Activated CD4-positive, CD25-positive, alpha-beta regulatory T cell (primary cell): ENCODE measurements at places on chromosomes 11 and 22.

GRCh38 chr11:117544130-117544800 lies 216.6 kb downstream of the CEP164 start:
- DNase-seq = no peak

DNA sequence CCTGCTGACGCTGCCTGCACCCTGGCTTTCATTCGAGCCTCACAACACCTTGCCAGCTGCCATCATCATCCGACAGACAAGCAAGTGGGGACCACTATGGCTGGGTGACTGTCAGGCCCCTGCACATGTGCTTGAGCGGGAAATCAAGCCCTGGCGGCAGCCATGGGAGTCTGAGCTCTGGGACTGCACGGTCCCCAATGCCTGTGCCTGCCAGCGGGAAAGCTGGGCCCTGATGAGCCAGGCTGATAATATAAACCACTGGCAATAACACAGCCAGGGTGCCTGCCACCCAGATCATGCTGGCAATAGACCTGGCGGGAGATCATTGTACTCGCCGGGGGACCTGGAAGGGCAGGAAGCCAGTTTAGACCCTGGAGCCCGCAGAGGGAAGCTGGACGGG lies 2.5 kb downstream of the FGF3 start:
- no peak for DNase-seq

- no peak for DNase-seq
Observed at GRCh38 chr11:114764563-114764962, 86.2 kb downstream of the NXPE2 start.

DNA sequence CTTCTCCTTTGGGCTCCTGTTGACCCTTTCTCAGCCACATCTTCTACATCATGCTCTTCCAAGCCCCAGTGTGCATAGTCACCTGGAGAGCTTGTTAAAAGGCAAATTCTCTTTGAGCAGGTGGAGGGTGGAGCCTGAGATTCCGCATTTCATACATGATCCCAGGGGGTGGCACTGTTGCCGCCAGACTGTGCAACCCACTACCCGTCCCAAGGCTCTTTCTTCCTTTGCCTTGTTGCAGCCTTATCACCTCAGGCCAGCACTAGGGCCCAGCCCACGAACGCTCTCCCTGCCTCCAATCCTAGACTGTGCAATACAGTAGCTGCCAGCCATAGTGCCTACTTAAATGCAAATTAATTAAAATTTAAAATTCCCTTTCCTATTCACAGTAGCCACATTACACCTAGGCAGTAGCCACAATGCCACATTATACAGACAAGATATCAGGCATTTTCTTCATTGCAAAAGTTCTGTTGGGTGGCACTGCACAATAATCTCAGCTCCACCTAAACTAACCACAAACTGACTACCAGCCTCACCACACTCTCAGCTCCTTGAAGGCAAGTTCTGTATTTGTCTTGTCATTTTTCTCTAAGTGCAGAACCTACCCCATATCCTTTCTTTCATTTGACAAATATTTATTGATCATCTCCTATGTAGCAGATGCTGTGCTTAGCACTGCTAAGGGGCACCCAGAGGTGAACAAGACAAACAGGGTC lies 4.6 kb upstream of the KCNJ5 start:
- no peak for DNase-seq

DNA sequence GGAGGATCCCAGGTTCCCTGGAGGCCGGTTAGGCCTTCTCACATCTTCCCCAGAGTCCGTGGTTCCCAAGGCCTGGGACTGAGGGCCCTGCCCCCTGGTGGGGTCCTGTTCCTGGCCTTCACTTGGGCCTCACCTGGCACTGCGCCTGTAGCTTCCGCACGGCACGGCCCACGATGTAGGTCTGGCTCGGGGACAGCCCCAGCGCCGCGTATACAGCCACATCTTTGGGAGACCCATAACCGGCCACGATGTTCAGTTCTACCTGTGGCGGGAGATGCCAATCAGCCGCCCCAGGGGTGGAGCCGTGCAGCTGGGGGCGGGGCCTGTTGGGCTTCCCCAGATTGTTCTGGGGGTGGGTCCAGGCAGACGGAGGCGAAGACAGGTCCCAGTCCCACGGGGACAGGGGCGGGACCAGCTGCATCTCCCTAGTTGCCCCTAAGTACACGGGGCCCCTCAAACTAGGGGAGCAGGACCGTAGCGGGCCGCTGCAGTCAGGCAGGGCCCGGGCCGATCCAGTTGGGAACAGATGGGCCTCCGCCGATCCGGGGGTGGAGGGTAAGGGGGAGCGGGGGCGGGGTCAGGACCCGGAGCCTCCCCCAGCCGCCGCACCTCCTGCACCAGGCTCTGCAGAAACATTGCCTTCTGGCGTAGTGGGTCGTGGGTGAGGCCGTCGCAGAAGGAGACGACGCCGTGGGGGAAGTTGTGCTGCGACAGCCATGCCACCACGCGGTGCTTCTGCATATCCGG lies 10.1 kb downstream of the AIP start:
- no peak for DNase-seq

DNA sequence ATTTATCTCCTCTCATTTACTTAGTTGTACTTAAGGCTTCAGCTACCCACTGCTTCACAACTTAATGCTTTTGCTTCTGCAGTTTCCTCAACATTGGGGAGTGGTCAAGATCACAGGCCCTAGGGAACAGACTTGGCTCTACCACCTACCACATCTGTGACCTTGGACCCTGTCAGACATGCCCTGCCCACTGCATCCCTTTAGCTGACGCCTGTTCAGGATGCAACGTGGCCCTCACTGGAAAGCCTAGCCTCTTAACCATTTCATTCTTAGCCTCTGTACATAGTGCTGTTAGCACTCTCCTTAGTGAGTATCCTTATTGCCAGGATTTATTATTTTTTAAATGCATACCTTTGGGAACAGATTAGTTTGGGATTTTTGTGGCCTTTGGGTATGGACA lies 34.4 kb downstream of the TNRC6B start:
- DNase-seq = no peak

GRCh38 chr22:29152045-29152953 lies 53.4 kb upstream of the EMID1 start:
- DNase-seq = no peak

DNA sequence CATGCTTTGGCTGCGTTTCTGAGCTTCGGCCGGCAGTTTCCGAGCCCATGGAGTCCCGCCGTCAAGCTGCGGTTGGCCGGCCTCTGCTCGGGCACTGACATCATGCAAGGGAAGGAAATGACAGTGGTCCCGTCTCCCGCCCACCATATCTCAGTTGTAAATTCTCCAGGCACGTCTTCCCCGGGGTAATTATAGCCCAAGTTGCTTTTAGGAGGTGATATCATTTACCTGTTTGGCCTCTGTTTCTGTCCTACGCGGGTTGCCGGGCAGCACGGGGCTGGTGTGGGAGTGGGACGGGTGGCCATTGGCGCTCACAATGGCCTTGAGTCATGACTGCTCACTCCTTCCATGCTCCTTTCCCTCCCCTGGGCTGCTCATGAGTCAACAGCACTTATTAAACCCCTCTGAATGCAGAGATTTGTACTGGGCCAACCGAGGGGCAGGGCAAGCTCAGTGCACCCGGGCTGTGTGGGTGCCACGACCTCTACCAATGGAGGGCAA lies 4.2 kb upstream of the ANO1 start:
- DNase-seq = no peak

- DNase-seq = peak; percentile 42
Observed at GRCh38 chr11:121464352-121464946, 11.7 kb upstream of the SORL1-AS1 start.

- DNase-seq = no peak
Observed at GRCh38 chr11:96074551-96075310, 150.8 kb upstream of the MTMR2 start.

GRCh38 chr11:76339221-76339620 lies 41.7 kb downstream of the THAP12 start:
- DNase-seq = no peak

GRCh38 chr11:2930704-2931419 lies 1.6 kb upstream of the PHLDA2 start:
- DNase-seq = no peak

GRCh38 chr22:29530716-29531115 lies 22.8 kb downstream of the THOC5 start:
- no peak for DNase-seq

- DNase-seq = no peak
Observed at GRCh38 chr11:57541169-57541568, 3.8 kb downstream of the SMTNL1 start.

- no peak for DNase-seq
Observed at GRCh38 chr22:19722178-19722981, 959 bp upstream of the GP1BB start.

DNA sequence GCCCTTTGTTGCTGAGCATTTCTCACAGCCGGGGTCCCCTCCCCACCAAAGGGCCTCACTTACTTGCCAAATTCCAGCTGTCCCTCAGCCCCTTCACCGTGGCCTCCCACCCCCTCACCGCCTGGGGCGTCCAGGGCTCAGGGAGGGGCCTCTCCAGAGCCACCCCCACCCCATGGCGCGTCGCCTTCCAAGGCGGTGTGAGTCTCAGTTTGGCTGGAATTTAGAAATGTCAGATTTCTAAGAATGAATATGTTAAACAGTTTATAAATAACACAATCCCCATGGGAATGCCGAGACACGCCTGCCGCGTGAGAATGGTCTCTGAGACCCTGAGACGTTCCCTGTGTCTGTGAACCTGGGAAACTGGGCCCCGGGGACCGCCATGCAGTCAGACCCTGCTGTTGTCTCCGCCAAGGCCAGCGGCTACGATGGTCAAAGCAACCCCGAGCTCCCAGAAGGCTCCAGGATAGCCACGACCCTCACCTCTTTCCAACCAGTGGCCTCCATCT lies 28.9 kb downstream of the CELSR1 start:
- DNase-seq = no peak

- DNase-seq = no peak
Observed at GRCh38 chr11:75150879-75151278, at the start of gene SLCO2B1. Gene SLCO2B1 (plus strand): TSS chr11:75151107. CDS start chr11:75151382, 275 bp downstream.

- no peak for DNase-seq
Observed at GRCh38 chr11:368414-369335, 624 bp upstream of the B4GALNT4 start.

- no peak for DNase-seq
Observed at GRCh38 chr22:50247748-50248147, 2.9 kb upstream of the TUBGCP6 start.

DNA sequence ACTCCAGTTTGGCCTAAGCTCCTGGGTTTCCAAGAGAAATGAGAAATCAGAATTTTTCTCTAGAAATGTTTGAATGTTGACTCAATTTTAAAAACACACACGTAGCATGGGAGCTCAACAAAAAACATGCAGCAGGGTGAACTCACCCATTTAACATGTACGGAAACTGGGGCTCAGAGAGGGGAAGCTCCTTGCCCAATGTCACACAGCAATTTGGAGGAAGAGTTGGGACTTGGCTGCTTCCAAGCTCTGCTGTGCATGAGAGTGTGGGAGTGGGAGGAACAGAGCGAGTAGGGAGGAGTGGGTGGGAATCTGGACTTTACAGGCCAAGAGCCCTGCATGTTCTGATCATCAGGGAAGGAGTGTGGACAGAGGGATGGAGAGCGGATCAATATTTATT lies 5.9 kb downstream of the TPST2 start:
- DNase-seq = no peak

DNA sequence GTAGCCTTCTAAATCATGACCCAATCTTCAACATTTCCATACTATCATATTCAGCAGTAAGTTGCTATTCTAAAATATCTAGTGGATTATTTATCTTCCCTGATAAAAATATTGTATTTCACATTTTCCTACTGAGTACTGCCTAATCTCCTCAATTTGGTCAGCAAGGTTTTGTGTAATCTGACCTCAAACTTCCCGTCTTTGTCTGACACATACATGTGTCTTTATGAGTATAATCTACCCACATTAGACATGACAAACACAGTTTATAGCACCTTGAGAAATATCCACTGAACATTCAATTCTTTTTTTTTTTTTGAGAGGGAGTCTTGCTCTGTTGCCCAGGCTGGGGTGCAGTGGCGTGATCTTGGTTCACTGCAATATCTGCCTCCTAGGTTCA lies 113.7 kb upstream of the LUZP2 start:
- no peak for DNase-seq

- no peak for DNase-seq
Observed at GRCh38 chr11:46342239-46342638, 5.0 kb upstream of the DGKZ start.

- DNase-seq = no peak
Observed at GRCh38 chr22:44196731-44197131, 16.0 kb downstream of the PARVG start.

- DNase-seq = no peak
Observed at GRCh38 chr11:873706-874105, 31.1 kb downstream of the TSPAN4 start.

GRCh38 chr11:86442827-86443226 lies 68.1 kb downstream of the CCDC81 start:
- DNase-seq = no peak

GRCh38 chr11:60982184-60982583 lies 10.7 kb downstream of the CD6 start:
- DNase-seq = no peak

GRCh38 chr11:103659743-103660142 lies 376.7 kb upstream of the DDI1 start:
- DNase-seq = no peak

DNA sequence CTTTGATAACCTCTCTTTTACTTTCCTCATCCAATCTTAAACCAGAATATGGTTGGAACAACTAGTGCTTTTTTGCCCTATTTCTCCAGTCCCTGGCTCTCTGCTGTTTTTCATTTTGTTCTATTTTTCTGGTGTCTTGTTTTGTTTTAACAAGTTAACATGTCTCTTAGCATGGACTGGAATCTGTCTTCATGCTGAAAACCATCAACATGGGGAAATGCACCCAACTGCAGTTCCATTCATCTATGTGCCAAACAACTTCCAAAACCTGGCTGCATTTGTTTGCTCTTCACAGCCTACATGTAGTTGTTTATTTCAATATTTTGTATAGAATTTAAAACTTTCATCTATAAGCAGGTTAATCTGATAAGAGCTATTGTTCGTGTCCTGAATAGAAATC lies 46.8 kb upstream of the NOX4 start:
- DNase-seq = no peak

- no peak for DNase-seq
Observed at GRCh38 chr11:9139628-9140357, 48.4 kb upstream of the SCUBE2 start.

DNA sequence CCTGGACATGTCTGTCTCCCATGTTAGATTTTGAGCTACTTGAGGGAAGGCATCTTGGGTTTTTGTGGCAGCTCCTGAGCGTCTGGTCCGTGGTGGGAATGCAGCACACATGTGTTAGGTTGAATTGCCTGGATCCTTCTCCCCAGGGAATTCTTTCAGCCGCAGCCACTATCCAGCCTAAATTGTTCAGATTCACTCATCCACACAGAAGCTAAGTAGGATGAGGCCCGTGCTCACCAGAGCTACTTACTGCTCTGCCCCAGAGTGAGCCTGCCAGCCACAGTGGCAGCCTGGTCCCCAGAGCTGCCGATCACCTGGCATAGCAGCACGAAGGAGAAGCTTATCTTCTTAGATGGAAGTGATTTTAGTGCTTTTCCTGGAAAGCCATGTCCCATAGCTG lies 34.4 kb upstream of the SORL1-AS1 start:
- no peak for DNase-seq

- DNase-seq = no peak
Observed at GRCh38 chr11:62108017-62108750, 15.6 kb upstream of the INCENP start.

GRCh38 chr11:43377389-43377788 lies 18.7 kb downstream of the TTC17 start:
- no peak for DNase-seq

- no peak for DNase-seq
Observed at GRCh38 chr11:68804786-68805185, 36.9 kb downstream of the CPT1A start.

GRCh38 chr11:69593851-69594250 lies 47.1 kb upstream of the CCND1 start:
- no peak for DNase-seq
